Stimulated activated CD4-positive, alpha-beta T cell treated with anti-CD3 and anti-CD28 coated beads, Interleukin-2, amount 100 ng/mL, for 24 hours (primary cell): ENCODE measurements at places on chromosomes 7 and 10.

GRCh38 chr10:5068274-5068984, 25.8 kb upstream of the AKR1C3 start:
- DNase-seq, result no peak

GRCh38 chr7:12569673-12570072, 847 bp upstream of the SCIN start:
- DNase-seq, result no peak

DNA sequence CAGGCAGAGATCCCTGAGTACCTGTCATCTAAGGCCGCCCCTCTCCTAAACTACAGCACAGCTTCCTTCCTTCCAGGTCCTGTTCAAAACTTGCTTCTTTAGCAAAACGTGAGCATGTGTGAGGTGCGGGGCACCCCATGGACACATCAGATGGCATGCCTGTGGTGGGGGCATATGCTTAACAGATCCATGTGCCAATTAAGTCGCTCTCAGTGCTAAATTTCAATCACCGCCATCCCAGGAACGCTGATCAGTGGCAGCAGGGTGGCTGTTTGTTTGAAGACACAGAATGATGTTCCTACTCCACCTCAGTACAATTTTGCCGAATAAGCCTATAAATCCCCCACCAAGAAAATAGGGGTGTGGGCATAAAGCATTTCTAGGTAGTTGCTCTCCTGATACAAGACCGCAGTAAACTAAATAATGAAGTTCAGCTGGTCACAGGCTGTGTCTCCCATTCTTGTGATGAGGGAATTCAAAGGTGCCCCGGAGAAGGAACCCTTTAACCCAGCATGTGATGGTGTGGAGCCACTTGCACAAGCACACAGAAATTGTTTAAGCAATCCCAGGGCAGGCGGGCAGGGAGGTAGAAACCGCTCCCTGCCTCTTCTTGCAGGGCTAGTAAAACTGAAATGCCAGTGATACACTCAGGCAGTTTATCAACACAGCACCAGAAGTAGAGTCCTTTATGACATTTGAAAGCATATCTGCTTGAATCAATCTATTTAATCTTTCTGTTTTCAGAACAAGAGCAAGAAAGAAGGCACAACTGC, 205.7 kb downstream of the SORCS1 start:
- no peak for DNase-seq

DNA sequence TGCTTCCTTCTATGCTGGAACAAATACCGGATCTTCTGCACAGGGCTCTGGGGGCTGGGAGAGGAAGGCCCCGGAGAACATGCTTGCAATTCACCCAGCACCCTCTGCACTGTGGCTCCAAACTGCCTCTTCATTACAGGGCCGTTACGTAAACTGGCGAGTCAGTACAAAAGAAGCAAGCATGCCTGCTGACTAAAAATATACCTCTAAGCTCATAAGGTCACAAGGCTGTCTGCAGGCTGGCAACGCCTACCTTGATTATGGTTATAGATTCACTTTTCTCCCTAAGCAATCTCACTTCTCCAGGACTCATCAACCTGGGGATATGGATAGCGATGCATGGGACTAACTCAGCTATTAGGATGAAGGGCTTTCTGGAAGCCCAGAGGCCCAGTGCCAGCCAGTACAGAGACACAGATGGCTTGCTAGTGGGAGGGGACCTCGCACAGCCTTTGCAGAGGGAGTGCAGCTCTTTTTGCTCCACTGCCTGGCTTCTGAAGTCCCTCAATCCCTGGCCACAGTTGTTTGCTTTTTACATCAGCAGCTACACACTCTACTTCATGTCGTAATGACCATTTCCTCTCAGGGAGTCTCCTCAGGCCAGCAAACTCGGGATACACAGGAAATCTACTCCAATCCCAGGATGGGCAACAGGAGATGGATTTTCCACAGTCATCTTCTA, 96.1 kb downstream of the SH3PXD2A start:
- peak; percentile 37 for DNase-seq

- DNase-seq, result no peak
Measured at GRCh38 chr10:70964245-70964644, 75.9 kb upstream of the PCBD1 start.

GRCh38 chr10:97612386-97612785, 20.9 kb downstream of the MORN4 start:
- no peak for DNase-seq

GRCh38 chr10:47277352-47278151, 22.4 kb upstream of the GDF10 start:
- no peak for DNase-seq

DNA sequence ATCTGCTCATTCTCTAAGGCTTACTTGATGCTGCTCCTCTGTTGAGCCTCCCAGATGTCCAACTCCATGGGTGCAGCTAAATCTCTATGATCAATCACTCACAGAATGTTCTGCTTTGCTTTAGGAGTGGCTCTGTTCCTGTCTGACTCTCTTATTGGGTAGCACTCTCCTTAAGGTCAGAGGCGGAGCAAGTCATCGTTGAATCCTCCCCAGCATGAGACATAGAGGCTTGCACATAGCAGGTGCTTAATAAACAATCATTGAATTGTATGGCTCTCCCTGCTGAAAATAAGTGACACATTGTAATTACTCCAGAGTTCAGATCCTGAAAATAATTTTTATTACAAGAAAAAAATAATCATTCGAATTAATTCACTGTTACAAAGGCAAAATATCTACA, 69.7 kb downstream of the NPS start:
- no peak for DNase-seq

DNA sequence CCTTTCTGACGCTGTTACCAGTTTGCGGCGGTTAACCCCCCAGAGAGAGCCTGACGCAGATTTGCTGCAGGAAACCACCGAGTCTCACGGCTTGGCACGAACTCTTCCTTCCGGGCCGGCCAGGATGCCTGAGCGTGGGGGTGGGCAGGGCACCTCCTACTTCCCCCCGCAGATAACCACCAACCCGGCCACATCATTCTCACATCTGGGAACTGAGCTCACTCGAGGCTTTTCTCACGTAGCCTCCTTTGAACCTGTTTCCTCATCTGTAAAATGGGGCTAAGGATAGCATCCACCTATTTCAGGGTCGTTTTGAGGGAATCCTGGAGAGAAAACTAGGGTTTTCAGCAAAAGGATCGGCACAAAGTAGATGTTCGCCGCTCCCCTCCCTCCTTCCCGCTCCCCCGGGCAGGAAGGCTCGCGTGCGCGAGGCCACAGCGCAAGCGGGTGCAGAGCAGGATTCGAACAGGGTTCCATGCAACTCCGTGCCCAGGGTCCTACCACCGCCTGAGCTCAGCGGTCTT, 23.6 kb downstream of the DDIT4 start:
- DNase-seq, result peak; percentile 96

DNA sequence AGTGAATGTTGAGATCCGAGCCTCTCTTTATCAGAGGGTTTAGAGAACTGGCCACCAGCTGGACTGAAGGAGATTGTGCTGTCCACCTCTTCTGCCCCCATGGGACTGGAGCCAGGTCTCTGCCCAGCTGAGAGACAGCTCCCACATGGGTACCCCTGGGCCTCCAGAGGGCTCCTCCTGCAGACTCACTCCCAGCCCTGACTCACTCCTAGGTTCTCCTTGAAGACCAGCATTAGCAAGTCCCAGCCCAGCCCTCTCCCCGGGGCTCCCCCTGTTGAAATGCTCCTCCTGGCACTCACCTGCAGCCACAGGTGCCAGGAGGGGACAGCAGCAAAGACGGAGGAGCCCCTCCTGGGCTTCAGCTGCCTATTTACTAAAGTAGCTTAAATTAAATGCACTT, 126.9 kb downstream of the CXCL12 start:
- DNase-seq, result no peak

DNA sequence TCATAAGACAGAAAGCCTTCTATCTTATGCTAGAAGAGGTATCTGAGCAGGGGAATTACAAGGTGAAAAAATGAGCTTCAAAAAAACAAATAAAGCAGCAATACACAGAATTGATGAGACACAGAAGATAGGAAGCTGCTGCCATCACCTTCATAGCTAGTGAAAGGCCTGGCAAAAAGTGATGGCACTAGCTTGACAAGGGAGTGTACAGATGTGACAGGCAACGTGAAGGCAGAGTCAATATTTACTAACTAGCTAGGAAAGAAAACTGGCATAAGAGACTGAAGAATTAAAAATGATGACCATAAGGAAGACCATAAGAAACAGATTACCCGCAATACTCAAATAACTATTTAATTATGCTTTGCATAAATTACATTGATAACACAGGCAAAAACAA, 9.4 kb downstream of the GPR22 start:
- no peak for DNase-seq

- no peak for DNase-seq
Measured at GRCh38 chr10:105967256-105967655, 1197.2 kb downstream of the SORCS1 start.

DNA sequence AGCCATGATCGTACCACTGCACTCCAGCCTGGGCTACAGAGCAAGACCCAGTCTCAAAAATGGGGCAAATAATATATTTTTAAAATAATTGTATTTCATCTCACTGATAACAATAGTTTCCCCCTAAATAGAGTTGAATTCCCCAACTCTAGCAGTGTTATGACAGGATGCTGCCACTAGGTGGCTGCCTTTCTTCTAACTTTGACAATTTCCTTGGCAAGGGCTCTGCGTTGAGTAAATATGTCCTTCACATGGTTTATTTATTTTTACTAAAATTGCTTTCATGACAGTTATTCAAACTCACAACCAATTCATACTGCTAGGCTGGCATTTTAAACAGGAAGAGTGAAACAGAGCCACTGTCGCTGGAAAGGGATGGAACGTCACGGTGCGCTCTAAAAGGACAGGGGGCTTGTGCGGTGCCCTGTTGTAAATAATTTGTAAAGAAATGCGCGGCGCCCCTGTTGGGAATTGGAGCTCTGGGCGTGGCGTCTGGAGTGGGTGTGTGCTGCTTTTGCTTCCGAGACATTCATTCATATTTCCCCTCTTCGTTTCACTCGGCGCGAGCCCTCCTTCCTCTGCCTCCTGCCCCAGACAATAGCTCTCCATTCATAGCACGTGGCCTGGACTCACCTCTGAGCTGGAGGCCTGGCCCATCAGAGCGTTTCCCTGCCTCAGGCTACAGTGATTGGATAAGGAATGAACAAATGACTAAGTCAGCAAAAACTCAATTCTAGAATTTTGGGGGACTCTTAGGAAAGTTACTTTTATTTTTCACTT, 20.5 kb upstream of the PITRM1 start:
- DNase-seq, result peak; percentile 60

GRCh38 chr7:106255246-106255645, 29.5 kb downstream of the NAMPT start:
- no peak for DNase-seq

DNA sequence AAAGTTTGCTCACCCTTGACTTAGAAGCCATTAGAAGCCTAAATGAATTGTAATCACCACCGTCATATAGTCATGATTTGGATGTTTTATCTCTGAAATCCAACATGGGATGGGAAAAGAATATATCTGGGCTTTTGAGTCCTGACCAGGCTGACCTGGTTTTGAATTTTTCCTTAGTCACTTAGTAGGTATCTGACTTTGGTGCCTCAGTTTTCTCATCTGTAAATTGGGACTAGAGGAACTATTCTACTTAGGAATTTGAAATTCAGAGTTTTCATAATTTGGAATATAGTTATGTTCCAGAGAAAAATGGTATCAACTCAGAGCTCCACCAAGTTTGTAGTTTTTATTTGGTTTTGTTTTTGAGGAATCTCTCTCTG, 40.9 kb downstream of the SHOC2 start:
- no peak for DNase-seq

GRCh38 chr10:70232859-70233108, 445 bp downstream of the PPA1 start:
- no peak for DNase-seq

DNA sequence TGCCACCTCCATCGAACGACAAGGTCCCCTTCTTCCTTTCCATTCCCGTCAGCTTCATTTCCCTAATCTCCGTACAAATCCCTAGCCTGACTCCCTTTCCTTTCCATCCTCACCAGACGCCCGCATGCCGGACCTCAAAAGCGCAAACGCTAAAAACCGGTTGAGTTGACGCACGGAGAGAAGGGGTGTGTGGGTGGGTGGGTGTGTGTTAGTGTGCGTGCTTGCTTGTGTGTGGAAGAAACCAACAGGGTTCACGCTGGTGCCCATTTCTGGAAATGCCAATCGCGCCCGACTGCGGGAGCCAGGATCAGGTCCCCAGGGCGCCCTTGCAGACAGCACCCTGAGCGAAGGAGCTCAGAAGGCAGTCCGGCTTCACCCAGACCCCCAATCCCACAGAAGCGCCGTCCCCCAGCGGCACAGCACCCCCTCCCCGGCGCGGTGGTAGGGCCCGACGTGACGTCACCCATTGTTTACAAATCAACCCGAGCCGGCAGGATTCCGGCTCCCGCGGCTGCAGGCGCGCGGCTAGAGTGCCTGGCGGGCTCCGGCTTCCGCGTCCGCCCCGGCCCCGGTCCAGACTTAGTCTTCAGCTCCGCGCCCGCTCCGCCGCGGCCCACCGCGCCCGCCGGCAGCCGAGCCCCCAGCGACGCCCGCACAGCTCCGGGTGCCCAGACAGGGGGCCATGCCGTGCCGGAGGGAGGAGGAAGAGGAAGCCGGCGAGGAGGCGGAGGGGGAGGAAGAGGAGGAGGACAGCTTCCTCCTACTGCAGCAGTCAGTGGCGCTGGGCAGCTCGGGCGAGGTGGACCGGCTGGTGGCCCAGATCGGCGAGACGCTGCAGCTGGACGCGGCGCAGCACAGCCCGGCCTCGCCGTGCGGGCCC, at the start of gene FRAT1:
FRAT1 (plus strand) TSS at position 500 of the 880 bp plus-strand sequence; CDS start at position 683, 183 bp downstream.
- peak; percentile 90 for DNase-seq

DNA sequence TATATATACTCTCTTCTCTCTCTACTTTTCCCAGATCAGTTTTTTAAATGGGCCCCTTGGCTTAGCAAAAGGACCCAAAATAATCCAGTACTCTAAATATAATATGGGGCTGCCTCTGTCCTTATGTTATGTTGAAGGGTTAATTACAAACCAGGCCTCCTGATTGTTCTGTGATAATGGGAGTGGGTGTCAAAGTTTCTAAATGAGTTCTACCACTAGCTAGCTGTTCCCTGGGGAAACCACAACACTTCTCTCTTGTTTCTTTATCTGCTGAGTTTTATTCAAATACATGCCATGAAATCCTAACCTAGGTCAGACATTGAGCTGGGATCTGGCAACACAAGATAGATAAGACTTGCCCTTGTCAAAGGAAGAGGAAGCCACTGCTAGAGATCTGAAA, 3.8 kb downstream of the HTR5A start:
- no peak for DNase-seq

GRCh38 chr10:69965919-69966662, 86.6 kb upstream of the MACROH2A2 start:
- no peak for DNase-seq

- no peak for DNase-seq
Measured at GRCh38 chr10:44862924-44863323, 48.2 kb upstream of the TMEM72 start.

DNA sequence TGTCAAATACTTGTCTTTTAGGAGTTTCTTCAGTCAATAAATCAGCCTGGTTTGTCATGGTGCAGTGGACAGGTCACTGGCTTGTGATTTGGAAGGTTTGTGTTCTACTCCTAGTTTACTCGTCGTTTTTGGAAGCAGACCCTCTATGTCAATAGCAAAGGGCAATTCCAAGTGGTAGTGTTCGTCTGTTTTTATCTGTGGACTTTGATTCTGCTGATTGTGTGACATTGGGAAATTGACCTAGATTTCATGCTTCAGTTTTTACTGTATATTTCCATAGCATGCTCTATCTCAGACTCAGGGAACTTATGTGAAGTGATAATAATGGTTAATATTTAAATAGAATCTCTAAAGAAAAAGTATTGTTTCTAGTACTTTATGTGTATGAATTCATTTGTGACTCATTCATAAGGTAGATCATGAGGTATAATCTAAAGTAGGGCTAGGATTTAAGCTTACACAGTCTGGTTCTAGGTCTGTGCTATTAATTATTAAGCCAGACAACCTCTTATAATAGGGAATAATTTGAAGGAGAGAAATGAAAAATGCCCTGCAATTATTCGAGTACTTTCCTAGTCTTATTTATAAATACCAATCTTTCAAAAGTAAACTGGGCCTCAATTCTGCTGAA, 198.1 kb downstream of the REEP3 start:
- no peak for DNase-seq
